ENCODE measurements at places on chromosomes 7 and 10.

GRCh38 chr10:6347391-6347951, 144.7 kb downstream of the PFKFB3 start:
- no peak for DNase-seq

GRCh38 chr10:79898597-79899325, 50.1 kb downstream of the SFTPD start:
- DNase-seq = no peak

GRCh38 chr10:121668314-121669027, 70.2 kb upstream of the FGFR2 start:
- DNase-seq = peak; percentile 80

DNA sequence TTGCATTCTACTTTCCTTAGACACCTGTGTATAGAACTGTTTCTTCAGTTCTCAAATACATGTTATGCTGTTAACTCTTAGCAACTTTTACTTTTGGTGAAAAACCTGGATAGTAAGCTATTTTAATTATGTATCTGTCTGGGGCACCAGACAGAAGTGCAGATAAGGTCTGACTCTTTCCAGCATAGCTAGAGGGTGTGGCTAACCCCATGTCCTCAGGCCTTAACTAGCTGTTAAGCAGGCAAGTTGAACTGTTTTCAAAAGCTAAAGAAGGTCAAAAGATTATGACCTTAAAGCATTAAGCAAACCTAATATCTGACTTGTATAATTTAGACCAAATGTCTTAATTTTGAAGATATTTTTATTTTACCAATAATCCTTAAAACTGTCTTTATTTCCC, 45.1 kb upstream of the INHBA start:
- DNase-seq = no peak

DNA sequence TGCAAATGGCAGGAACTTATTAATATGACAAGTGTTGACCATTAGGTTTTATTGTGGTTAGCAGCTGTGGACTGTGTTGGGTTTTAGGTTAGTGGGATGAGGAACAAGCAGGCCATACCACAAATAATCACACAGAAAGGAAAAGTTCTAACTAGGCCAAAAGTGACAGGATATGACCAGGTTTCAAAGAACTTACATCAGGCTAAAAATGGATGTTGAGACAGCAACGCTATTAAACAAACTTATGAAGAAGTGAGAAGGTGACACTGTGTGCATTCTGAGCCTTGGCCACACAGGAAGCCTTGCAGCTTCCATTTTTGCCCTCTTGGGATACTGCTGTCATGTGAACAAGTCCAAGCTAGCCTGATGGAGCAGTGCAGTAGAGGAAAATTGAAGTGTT, 568.8 kb downstream of the HTR7 start:
- no peak for DNase-seq

GRCh38 chr7:12728192-12728538, 40.7 kb downstream of the ARL4A start:
- no peak for DNase-seq

DNA sequence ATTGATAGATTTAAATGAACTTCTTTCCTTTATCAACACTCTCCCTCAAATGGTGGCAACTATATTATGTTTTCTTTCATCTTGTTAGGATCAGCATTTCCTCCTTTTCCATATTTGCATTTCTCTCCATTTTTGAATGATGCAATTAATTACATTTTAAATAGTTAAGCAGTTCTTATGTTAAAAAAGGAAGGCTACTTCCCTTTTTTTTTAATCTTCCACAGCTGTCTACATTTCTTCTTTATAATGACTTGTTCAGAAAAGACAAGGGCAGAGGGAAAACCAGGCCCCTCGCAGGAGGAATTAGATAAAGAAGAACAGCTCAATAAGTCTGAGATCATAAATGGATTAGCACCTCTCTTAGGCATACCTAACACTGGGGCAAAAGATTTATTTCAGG, 208.9 kb downstream of the ARL4A start:
- no peak for DNase-seq

GRCh38 chr10:125779403-125780327, 4.0 kb upstream of the MMP21 start:
- no peak for DNase-seq

GRCh38 chr10:7811000-7811399, 7.3 kb upstream of the TAF3 start:
- DNase-seq = no peak

DNA sequence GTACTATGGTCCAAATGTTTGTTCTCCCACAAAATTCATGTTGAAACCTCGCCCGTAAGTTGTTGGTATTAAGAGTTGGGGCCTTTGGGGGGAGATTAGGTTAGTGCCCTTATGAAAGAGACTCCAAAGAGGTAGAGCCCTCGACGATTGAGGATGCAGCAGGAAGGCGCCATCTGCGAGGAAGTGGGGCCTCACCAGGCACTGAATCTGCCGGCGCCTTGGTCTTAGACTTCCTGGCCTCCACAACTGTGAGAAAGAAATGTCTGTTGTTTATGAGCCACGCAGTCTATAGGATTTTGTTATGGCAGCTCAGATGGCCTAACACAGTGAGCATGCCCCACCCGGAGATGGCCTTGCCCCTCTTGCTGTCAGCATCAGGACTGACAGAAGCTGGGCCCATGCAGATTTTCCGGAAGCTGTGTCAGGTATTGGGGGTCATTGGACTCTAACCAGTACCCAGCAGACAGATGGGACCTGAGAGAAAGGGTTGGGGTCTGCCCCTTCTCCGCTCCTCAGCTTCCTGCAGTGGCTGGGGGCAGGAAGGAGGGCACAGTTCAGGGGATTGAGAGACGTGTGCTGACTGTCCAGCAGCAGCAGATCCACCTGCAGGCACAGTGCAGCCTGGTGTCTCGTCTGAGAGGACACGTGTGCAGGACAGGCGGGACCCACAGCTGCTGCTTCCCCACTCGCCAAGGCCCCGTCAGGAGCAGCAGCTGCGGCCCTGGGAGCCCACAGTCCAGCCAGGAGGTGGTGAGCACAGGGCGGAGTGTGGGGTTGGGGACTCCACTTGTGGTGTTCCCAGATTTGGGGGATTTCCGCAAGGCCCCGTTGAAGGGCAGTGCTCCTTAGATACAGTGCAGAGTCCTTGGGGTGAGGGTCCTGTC, 47.8 kb downstream of the MGMT start:
- no peak for DNase-seq

DNA sequence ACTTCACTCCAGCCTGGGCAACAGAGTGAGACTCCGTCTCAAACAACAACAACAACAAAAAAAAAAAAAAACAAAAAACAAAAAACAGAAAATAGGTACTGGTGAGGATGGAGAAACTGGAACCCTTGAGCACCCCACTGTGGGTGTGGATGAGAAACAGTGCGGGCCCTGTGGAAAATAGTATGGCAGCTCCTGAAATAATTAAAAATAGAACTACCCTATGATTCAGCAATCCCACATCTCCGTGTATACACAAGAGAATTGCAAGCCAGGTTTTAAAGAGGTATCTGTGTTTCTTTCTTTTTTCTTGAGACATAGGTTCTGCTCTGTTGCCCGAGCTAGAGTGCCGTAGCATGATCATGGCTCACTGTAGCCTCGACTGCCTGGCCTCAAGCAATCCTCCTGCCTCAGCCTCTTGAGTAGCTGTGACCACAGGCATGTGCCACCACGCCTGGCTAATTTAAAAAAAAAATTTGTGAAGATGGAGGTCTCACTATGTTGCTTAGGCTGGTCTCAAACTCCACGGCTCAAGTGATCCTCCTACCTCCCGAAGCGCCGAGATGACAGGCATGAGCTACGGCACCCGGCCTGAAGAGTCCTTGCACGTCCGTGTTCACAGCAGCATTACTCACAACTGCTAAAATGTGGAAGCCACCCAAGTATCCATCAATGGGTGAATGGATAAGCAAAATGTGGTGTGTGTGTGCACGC, 39.5 kb downstream of the EBF3 start:
- DNase-seq = no peak

GRCh38 chr10:102965311-102965851, 47.3 kb downstream of the CNNM2 start:
- DNase-seq = no peak

DNA sequence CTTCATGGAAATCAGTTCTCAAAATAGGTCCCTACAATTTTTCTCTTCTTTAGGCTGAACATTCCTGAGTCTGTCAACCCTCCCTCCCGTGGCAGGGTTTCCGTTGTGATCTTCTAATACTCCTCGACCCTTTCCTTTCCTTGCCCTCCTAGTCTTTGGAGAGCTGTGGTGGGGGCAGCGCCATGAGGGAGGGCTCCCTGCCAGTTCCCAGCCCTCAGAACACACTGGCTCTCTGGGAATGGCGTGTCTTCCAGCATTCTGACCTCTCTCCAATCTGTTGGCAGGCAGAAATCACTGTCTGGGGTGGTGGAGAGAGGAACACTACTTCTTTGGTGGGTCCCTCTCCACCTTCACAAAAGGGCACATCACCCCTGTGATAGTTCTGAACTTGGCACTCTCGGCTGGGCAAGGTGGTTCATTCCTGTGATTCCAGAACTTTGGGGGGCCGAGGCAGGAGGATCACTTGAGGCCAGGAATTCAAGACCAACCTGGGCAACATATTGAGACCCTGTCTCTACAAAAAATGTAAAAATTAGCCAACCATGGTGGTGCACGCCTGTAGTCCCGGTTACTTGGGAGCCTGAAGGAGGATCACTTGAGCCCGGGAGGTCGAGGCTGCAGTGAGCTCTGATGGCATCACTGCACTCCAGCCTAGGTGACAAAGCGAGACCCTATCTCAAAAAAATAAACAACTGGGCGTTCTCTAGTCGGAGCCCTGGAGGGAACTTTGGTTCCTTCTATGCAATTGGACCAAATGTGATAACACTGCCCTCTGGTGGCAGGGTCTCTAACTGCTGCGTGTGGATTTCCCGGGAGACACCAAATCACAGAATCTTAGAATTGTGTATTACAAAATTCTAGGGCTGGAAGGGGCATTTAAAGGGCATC, 13.1 kb upstream of the ARPC1A start:
- DNase-seq = peak; percentile 86

DNA sequence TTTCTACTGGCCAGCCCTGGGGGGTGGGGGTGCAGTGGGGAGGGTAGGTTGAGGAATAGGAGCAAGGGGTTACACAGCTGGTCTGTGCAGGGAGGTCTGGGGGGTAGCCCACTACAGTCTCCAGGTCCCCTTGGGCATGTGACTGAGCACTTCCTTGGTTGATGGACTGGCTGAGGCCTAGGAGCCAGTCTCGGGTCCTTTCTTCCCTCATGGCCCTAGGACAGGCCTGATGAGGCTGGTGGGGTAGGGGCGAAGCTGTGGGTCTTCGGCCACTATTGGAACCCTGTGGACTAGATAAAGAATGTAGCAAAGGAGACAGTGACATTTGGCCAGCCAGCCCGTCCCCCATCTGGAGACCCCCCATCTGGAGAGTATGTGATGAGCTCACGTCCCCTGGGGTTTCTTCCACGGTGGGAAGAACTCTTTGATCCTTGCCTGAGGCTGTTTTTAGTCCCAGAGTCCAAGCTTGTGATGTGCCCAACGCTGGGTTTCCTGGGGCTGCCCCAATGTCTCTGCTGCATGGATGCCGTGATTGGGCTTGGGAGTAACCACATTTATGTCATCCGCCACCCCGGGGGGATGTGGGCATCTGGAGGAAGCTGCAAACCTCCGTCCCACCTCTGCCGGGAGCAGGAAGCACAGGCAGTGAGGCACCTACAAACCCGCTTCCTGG, 20.7 kb downstream of the FAM241B start:
- no peak for DNase-seq

DNA sequence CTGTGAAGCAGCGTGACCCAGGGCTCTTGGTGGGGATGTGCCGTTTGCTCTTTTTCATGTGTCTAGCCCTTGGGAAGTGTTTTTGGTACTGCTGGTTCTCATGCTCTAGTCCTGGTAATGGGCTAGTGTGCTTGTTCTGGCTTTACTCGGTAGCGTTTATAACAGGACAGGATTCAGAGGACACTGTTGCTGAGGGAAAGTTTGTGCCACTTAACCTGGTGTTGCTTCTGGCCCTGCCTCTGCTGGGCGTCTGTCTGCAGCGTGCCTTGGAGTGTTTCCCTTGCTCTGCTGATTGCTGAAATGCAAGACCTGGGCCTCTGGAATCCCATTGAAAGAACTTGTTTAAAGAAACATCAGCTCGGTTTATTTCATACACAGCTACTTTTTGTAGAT, 35.0 kb downstream of the INPP5A start:
- peak; percentile 28 for DNase-seq

- no peak for DNase-seq
Measured at GRCh38 chr7:155979994-155980393, 167.7 kb upstream of the SHH start.

GRCh38 chr10:48231699-48232315, 42.7 kb downstream of the FRMPD2 start:
- DNase-seq = no peak

DNA sequence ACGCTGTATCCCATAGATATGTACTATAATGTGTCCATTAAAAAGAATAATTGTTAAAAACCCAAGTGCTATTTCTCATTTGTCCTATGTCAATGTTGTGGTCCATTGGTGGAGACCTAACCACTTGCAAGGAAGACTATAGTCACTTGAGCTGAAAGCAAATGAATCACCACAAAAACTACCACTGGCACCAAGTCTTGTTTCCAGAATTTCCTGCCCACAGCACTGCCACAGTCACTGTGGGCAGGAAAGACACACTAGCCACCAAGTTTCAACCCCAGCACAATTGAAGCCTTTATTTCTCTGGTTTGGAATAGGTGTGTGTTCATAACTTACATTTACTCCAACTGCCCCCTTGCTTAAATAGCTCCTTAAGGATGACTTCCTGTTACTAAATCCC, 12.4 kb downstream of the DIP2C start:
- no peak for DNase-seq

- peak; percentile 31 for DNase-seq
Measured at GRCh38 chr10:6877336-6877721, 297.3 kb upstream of the PRKCQ start.

DNA sequence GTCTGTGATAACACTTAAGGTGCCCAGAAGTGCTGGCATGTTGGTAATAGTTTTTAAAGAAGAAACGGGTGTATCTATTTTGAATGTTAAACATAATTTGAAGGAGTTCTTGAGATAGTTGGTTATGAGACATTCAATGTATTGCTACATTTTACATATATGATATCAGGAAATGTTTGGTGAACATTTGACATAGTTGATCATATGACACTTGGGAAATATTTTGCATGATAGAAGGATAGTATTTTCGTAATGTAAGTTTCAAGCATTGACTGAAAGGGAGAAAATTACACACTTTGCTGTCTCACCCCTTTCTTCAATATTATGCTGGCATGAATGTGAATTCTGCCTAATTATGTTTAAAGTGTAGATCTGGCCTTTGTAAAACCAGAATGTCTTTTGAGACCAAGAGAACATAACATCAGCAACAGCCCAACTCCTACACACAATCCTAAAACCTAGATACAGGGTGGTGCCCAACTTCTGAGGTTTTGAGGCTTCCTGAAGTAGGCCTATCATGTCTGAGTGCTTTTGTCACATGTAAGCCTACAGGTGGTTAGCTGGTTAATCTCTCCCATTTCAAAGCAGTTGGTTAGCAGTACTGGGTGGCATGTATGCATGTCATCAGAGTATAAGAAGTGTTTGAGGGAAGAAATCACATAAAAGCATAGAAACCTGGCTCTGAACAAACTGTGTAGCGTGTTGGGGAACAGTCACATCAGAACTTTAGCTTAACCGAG, 2.1 kb downstream of the ADD3 start:
- no peak for DNase-seq

DNA sequence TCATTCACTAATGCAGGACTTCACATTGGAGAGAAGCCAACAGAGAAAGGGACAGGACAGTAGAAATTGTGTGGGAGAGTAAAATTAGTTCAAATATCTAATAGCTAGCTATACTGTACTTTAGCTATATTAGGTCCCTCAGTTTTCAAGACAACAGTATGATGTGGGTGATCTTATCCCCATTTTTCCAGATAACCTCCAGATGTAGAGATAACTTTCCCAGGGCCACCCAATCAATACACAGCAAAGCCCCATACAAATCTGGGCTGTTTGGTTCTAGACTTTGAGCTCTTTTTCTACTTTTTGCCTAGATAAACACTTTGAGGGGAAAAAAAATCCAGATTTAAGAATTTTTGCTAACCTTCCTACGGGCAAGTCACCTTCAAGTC, 482 bp upstream of the CLDN12 start:
- no peak for DNase-seq
